ENCODE measurements at places on chromosomes 4 and X. TPM values are rescaled to one million over a fixed set of nuclear protein-coding genes. Genes with fewer than 3 reads are reported as not detected.

DNA sequence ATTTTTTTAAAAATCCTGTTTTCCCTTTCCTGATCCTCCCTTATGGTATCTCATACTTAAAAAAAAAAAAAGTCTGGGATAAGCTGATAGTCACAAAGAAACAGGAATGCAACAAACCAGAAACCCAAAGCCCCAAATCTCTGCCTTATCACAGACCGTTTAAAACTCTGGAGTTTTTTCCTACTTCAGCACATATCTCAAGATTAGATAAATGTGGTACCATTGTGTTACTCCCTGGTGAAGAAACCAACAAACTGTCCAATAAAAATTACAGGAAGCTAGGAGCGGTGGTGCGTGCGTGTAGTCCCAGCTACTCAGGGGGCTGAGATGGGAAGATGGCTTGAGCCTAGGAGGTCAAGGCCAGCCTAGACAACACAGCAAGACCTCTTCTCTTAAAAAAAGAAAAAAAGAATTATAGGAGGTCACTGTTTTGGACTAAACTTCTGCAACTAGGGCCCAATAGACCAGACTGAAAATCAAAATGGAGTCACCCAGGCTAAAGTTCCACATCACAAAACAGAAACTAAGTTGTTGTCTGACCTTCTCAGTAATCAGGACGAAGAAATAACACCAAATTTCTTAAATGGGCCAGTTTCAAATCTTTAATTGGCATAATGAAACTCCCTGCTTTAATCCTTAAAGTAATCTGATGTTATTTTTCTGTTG is 51.9 kb downstream of the RBM47 start:
- DNase-seq, result no peak

GRCh38 chr4:187333151-187333550 is 609.5 kb upstream of the FAT1 start:
- DNase-seq, result no peak

The IL1RAPL2 gene
- not detected for total RNA-seq

The ELMOD2 gene
- 15.5 TPM for total RNA-seq

The NAP1L3 gene
- total RNA-seq, result 2.8 TPM

The TLR6 gene
- total RNA-seq, result 1.4 TPM
